ENCODE measurements at places on chromosomes 7 and 10.

DNA sequence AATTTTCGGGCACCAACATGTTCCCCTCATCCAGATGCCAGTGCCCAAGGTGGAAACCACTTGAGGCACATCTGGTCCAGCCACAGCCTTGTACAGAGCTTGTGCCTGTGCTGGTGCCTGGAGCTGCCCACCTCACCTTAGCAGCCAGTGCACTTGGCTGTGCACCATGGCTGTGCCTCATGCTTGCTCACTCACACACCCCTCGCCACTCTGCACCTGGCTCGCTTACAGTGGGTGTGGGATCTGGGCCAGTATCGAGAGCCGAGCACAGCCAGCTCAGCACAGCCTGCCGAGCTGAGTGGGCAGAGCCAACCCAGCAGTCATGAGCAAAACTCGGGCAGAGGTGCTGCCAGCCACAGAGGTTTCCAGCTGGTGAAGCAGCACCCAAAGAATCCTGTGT lies 139.9 kb upstream of the NUPR2 start:
- DNase-seq, result no peak

DNA sequence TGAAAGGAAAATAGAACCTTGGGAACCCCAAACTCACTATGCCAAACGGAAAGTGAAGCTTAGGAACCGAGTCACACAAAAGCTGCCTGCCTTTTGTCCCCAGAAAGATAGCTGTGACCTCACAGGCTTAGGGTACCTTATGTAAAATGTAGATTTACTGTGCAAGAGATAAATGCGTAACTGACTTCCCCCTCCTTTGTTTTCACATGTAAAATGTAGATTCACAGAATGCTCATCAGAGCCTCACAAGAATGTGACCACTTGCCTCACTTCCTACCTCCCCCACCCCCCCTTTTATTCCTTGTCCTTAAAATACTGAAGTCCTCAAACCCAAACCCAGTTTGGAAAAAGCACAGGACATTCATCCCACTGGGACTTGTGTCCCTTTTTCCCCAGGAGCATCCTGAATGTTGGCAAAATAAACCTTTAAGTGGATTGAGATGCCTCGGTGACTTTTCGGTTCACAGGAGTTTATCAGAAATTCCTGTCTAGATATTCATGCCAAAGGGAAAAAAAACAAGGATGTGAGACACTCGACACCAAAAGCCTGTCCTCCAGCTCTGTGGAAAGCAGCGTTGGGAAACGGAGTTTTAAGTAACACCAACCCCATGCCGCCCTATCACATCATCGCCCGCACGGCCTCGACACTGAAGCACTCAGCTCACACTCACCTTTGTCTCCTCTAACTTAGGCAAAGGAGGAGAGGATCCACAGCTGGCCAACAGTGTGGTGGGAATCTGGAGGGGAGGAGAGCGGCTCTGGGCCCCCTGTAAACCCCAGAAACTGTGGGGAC lies 45.9 kb downstream of the SVIL start:
- DNase-seq, result no peak

DNA sequence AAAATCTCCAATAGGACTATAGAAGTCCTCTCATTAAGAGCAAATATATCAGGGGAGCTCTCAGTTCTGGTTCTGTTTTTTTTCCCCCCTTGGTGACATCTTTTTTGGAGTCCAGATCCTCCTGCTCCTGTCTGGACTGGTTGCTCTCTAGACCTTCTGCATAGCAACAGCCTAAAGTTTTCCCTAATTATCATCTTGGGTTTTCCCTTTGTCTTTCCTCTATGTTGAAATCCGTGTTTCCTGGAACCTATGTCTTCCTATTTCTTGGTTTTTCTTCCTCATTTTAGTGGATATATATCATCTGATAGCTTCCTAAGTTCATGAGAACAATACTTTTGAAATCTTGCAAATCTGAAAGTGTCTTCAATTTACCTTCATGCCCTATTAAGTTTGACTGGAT lies 29.7 kb upstream of the MTERF1 start:
- DNase-seq, result no peak

GRCh38 chr7:1274876-1275375 lies 42.3 kb downstream of the UNCX start:
- no peak for DNase-seq

DNA sequence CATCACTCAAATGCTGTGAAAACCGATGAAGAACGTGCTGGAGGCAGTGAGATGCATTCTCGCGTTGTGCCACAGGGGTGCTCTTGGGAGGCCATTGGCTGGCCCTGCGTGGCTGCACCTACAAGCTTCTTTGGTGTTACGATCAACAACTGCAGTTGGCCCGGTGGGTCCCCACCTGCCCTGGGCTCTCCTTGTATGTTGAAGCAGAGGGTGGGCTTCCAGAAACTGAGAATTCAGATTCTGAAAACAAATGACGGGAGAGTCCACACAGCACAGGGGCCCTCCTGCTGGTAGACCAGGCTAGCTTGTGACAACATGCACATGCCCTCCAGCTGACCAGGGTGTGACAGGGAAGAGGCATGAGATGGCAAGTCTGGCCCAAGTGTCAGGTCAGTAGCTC lies 23.7 kb upstream of the DDC start:
- no peak for DNase-seq

DNA sequence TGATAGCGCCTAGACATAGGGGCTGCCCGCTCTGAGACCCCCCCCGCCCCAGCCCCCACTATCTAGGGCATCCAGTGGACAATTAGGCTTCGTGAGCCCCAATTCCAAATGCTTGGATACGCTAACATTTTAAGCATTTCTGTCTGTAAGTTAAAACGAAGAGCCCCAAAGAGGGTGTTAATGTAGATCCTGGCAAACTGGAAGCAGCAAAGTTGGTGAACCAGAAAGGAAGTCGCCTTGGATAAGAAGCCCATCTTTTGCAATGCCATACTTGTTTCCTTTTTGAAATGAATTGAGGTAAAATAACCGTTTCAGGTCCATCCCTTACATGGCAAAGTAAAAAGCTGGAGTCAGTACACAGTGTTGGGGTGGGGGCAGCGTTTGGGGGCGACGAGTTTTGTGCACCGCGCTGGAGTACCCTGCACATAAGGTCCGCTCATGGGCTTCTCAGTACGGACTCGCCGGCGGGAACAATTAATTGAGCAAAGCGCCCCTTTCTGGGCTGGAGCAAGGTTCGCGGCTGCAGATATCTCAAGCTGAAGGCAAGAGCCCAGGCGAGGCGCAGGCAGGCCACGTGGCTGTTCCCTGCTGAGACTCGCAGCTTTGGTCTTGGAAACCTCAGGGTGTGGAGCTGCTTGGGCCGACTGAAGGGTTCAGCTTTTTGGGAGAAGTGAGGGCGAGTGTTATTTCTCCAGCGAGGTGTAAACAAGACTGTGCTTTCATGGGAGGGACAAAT lies 1.4 kb upstream of the TWIST1 start:
- DNase-seq, result no peak
